A673 (cell line): ENCODE measurements at places on chromosomes 11 and 22. TPM values are rescaled to one million over a fixed set of nuclear protein-coding genes. Genes with fewer than 3 reads are reported as not detected.

Gene ASPHD2
- 1.2 and 1.4 TPM in 2 replicates for total RNA-seq

GRCh38 chr11:88979641-88980040 is 86.1 kb downstream of the GRM5 start:
- no peak for DNase-seq

- no peak for DNase-seq
Measured at GRCh38 chr11:10490398-10491241, 35.6 kb downstream of the AMPD3 start.

Gene ANO1
- total RNA-seq: 0.59 and 0.90 TPM in 2 replicates

- DNase-seq: no peak
Measured at GRCh38 chr11:94814272-94814976, 46.3 kb downstream of the AMOTL1 start.

Gene APOL5
- not detected in 2 replicates for total RNA-seq

GRCh38 chr11:115776916-115777315 is 272.7 kb upstream of the CADM1 start:
- DNase-seq: no peak

Gene C11orf65
- total RNA-seq: 0.43 and 0.59 TPM in 2 replicates

Gene MMP12
- total RNA-seq: 0.19 TPM in 1 of 2 replicates, not detected in the other

Gene MS4A14
- not detected in 2 replicates for total RNA-seq

DNA sequence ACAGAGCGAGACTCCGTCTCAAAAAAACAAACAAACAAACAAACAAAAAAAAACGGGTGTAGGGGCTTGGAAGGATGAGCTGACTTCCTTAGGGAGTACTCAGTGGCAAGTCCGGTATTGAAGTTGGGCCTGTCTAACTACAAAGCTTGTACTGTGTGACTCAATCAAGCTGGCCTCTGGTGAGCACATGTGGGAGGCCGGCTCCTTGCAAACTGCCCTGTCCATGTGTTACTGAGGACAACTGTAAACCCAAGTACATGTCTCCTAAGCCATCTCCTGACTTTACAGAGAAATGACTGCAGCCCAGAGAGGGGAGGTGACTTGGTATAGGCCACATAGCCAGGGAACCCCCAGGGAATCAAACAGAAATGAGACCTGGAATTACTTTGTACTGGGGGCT is 11.6 kb downstream of the RIBC2 start:
- no peak for DNase-seq

Gene PGM2L1
- 16.1 and 18.2 TPM in 2 replicates for total RNA-seq

Gene P2RY6
- 0.43 TPM in 1 of 2 replicates, not detected in the other for total RNA-seq
